ENCODE measurements at places on chromosomes 5 and 9.

- DNase-seq, result no peak
Measured at GRCh38 chr5:107477492-107477891, 193.2 kb downstream of the EFNA5 start.

- no peak for DNase-seq
Measured at GRCh38 chr5:41790038-41790776, 80.0 kb downstream of the OXCT1 start.

- no peak for DNase-seq
Measured at GRCh38 chr9:120996409-120996808, 53.7 kb downstream of the C5 start.

DNA sequence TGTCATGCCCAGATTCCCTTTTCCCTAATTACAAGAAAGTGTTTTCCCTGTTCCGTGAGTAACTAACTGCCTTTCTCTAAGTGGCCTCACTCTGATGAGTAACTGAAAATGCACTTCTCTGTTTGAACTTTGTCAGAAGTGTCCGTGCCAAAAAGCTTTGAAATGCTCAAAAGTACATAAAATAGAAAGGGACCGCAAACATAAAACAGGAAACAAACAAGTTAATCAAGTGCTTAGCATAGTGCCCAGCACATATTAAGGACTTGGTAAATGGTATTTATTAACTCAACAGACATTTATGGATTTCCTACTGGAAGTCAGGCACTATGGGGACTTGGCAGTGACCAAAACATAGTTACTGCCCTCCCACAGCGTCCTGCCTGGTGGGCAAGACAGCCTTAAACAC is 22.3 kb downstream of the AQP3 start:
- DNase-seq, result no peak

DNA sequence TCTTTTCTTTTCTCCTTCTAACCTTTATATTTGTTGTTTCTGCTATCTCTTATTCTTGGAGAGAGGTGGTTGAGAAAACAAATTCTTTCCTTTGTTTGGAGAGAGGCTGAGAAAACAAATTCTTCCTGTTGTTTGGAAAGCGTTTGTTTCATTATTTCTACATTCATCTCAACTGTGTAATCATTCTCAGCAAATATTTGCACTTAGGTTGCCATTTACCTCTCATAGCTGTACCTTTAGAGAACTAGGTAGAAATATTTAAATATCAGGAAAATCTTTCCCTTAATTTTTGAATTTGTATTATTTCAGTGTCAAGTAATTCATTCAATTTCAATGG is 1824.4 kb upstream of the CDH9 start:
- DNase-seq, result no peak

- no peak for DNase-seq
Measured at GRCh38 chr5:54760182-54760935, 225.0 kb downstream of the ESM1 start.

DNA sequence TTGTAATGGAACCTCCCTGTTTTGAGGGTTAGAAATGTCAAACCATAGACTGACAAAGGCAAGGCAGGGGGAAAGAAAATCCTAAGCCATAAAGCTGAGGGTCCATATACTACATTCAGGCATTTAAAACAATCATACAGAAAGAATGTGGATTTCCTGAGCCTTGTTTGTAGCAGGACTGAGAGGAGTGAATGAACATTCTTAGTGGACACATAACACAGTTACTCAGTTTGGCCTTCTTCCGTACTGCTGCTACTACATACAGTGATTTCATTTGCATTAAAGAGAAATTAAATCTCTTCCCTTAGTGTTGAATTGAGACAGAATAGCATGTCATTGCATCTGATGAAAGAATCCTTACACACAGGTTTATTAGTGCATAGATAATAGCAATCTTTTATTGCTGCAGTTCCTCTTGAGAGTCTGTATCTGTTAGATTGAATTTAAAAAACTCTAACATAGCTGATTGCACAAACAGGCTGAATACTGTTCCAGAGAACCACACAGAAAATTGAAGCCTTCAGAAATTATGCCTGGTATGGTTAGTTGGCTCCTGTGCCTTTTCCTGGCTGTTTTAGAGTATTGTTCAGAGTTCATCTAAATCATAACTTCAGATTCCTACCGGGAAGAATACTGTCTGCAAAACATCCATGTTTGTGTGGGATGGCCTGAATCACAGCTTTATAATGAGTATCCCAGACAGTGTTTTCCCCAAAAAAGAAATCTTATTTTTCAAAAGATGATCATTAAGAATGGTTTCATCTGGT is 2.0 kb upstream of the MTX3 start:
- no peak for DNase-seq

DNA sequence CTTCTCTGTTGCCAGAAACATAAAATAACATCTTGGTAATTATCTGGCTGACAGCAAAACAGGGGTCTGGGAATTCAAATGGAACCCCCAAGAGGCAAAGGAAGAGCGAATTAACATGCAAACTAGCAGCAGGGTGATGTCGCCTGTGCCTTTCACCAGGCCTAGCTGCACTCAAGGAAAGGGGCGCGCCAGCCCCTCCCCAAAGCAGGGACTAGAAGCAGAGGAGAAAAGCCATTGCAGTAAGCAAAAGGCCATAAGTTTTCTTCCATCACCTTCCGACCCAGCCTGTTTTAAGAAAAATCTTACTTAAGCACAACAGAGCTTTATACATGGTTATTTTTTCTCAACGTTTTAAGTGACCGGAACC is 539 bp downstream of the POC5 start:
- DNase-seq, result no peak

DNA sequence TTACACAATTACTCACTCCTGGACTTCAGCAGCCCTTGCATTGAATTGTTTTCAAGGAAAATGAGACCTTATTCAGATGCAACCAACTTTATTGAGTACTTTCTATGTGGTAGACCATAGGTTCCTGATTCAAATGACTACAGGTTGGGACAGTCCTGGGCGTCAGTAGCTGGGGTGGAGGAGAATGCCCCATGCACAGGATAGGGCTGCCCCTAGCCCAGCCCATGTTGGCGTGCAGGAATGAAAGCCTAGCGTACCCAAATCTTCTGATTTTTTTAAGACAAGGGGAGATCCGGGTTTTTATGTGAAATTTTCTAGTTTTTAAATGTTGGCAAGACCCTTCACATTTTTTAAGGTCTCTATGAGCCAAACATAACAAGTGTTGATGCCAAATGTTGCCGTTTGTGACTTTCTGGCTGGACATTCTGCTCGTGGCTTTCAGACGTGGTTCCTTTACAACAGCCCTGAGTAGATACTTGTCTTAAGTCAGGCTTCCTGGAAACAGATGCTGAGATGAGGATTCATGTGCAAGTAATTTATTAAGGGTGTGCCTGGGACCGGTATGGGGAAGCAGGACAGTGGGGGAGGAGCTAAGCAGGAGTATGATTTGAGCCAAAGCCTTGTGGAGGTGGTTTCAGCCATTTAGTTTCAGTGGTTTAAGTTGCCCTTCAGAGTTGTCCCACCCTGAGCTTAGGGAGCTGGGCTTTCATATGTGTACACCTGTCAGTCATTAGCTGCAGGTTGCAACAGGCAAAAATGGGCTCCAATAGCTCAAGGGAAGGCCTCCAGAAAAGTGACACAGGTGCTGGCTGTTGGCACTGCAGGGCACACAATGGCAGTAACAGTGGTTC is 154.1 kb downstream of the NTRK2 start:
- no peak for DNase-seq

DNA sequence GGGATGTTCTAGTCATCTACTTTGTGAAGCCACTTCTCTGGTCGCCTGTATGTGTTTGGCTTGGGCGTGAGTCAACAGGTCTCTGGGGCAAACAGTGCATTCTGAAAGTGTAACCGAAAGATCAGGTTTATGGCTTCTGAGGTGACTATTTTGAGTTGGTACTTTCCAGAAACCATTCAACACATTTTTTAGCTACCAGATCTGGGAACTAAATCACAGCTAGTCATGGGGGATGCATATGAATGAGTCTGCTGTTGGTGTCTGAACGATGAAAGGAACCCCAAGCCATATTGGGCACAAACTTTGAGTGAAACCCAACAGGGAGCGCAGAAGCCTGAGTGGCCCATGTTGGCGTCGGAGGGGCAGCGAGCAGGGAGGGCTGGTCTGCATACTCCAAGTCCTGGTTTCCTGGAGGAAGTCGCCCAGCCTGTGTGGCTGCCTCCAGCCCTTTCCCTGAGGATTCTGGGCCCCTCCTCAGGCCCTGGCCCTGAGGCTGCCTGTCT is 35.3 kb downstream of the UBE2QL1 start:
- no peak for DNase-seq

DNA sequence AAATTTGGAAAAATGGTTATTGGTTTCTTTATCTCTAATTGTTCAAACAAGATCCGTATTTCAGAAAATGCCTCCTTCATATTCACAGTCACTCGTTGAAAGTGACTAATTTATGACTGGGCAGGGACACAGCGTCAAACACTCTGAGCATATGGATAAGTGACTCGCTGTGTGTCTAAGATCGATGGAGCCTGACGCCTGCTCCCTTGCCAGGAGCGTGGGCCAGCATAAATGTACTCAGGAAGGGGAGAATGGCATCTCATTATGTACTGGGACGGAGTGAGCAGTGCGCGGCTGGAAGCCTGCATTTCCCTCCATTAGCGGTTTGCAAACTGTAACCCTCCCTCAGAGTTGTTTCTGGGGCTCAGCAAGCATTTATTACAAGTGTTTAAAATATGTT is 79.8 kb upstream of the CAST start:
- no peak for DNase-seq

DNA sequence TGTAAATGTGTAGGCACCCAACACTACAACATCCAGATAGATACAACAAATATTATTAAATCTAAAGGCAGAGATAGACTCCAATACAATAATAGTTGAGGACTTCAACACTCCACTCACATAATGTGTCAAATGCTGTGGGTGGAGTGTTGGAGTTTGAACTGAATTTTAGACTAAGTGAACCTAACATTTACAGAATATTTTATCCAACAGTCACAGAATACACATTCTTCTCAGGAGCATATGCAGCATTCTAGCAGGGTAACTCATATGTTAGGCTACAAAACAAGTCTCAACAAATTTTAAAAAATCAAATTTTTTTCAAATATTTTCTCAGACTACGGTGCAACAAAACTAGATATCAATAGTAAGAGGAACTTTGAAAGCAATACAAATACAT is 648.7 kb upstream of the CDH18 start:
- DNase-seq, result no peak

- no peak for DNase-seq
Measured at GRCh38 chr5:11398728-11399127, 505.5 kb downstream of the CTNND2 start.

Data from activated CD4-positive, alpha-beta T cell treated with anti-CD3 and anti-CD28 coated beads, Interleukin-2, amount 50 U/mL, for 1 hour (primary cell).